ENCODE measurements at places on chromosomes 2 and 18. TPM values are rescaled to one million over a fixed set of nuclear protein-coding genes. Genes with fewer than 3 reads are reported as not detected.

The IL18R1 gene
- total RNA-seq, result 1.0 TPM

The C2orf69 gene
- total RNA-seq, result 7.0 TPM

The IL36B gene
- 0.09 TPM for total RNA-seq

The CROCC2 gene
- not detected for total RNA-seq

The MYL12B gene
- 402 TPM for total RNA-seq

The DPYSL5 gene
- 6.8 TPM for total RNA-seq

The TMEM163 gene
- 0.11 TPM for total RNA-seq

The CSRNP3 gene
- total RNA-seq, result not detected

The FAM210A gene
- total RNA-seq, result 24.3 TPM

The SF3B6 gene
- 174 TPM for total RNA-seq

The MATN3 gene
- 13.5 TPM for total RNA-seq

The SLC30A3 gene
- 3.8 TPM for total RNA-seq

The ALPG gene
- 0.15 TPM for total RNA-seq
